ENCODE measurements at places on chromosomes 6 and 20.

GRCh38 chr6:113317891-113318574, 539.1 kb upstream of the MARCKS start:
- DNase-seq = no peak

- DNase-seq = no peak
These were observed 95.4 kb upstream of the MRPS10 start for GRCh38 chr6:42313038-42313437.

DNA sequence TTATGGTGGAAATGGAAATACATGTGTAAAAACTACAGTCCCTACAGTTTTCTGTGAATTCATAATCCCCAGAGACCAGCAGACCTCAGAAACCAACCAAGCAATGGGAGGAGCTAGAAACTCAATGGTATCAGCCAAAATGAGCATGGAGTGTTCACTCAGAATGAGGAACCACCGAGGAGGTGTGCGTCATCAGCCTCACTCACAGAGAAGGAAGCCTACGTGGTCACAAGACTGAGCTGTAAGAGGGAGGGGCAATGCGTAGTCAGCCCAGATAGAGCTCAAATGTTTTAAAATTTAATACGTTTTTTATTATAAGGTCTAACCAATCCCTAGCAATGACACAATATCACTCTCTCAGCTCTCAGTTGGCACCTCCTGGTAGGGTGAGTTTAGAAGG, 17.4 kb downstream of the MYLK4 start:
- no peak for DNase-seq

GRCh38 chr6:146859795-146860495, 261.2 kb downstream of the ADGB start:
- no peak for DNase-seq

DNA sequence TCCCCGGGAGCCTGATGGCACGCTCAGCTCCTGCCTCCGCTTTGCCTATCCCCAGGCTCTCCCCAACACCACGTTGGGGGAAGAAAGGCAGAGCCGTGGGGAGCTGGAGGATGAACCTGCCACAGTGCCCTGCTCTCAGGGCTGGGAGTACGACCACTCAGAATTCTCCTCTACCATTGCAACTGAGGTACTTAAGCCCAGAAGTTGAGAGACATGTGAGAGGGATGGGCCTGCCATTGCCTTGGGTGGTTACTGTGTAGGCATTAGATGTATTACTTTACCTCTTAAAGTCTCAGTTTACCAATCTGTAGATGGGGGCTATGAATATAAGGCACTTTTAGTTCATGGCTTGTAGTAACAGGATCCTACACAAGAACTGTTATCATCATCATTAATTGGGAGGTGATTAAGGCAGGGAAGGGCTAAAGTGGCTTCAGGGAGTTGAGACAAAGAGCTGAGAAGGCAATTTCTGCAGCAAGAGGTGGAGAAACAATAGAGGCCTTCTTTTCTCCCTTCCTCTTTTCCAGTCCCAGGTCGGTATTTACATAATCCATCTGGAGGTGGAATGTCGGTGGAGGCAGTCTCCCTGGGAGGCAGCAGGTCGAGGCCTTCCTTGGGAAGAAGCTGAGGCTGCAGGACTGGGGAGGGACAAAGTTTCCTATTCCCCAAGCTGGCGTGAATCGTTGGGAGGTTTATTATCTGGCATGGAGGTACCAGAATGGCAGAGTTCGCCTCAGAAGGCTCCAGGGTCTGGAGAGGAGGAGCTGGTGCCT, 691 bp downstream of the SLC22A7 start:
- no peak for DNase-seq

All from cortex of kidney (tissue), 1 donor.